Stimulated activated CD4-positive, alpha-beta T cell treated with anti-CD3 and anti-CD28 coated beads, TNF-alpha, amount 100 ng/mL, for 1 hour (primary cell): ENCODE measurements at places on chromosomes 16 and 17.

DNA sequence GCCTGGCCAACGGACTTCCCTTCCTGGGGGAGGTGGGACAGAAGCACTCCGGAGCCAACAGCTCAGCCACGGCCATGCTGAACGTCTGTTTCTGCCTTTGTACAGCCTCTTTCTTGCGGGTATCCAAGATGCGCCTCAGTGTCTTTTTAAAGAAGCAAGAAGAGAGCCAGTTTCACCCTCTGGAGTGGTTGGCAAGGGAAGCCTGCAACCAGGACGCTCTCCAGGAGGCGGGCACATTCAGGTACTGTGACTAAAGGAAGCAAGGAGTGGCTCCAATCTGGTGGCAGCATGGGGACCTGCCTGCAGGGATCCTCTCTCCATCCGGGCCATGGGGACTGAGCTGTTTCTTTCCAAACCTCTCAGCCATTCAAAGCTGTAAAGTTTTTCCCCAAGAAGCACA lies 60.6 kb upstream of the ENDOV start:
- no peak for DNase-seq

- no peak for DNase-seq
These were observed 23.4 kb downstream of the LPCAT2 start for GRCh38 chr16:55532227-55532626.

DNA sequence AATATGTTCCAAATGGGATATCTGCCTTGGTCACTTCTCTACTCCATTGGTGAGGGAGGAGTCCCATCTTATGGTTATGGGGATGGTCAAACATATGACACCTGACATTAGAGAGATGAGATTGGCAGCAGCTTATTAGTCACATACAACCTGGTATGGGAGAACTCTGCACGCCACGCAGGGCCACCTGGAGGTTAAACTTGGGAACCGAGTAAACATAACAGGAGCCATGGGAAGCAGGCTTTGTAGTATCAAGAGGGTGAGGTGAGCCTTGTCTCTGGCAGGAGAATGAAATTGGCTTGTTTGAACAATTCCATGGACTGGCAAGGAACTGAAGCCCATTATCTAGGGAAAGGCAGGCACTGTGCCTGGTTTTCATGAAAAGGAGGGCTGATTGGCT lies 238.7 kb upstream of the ELAC2 start:
- DNase-seq: no peak

- no peak for DNase-seq
These were observed 26.1 kb upstream of the HOXB13 start for GRCh38 chr17:48754500-48755261.

GRCh38 chr16:88737298-88738150 lies 31.2 kb downstream of the CTU2 start:
- DNase-seq: peak; percentile 61

- no peak for DNase-seq
These were observed 181.5 kb downstream of the PRKCA start for GRCh38 chr17:66483906-66484305.

DNA sequence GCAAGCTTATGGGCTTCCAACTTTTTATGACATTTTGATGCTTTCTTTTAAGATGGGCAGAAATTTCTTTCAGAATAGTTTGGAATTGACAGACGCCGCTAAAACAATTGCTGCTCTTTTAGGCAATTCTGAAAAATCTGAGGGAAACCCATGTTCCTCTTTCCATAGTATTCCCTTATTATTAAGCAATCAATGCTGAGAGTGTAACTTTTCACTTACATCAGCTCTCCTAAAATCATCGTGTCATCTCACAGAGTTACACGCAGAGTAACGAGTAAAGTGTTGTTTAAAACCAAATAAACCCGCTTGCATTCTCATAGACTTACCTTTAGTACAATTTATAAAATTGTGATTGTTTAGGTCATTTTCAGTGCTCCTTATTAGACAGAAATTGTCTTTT lies 150.6 kb downstream of the MAF start:
- DNase-seq: no peak

GRCh38 chr17:75267153-75267410 lies 3.9 kb downstream of the MIF4GD start:
- DNase-seq: no peak

- DNase-seq: no peak
These were observed 1.6 kb downstream of the ITPRIPL2 start for GRCh38 chr16:19115148-19116021.
